ENCODE measurements at places on chromosomes 13 and 19. TPM values are rescaled to one million over a fixed set of nuclear protein-coding genes. Genes with fewer than 3 reads are reported as not detected.

ZNF724 gene
- total RNA-seq, result 1.9 TPM

KLHL1 gene
- total RNA-seq, result not detected

ZNF415 gene
- 23.0 TPM for total RNA-seq

SYCN gene
- not detected for total RNA-seq

CPB2 gene
- total RNA-seq, result not detected

FUT2 gene
- total RNA-seq, result not detected

SCEL gene
- total RNA-seq, result 0.15 TPM

GIPR gene
- total RNA-seq, result 11.0 TPM

ZNF816 gene
- total RNA-seq, result 3.8 TPM

PSG11 gene
- total RNA-seq, result not detected

DPF1 gene
- 0.26 TPM for total RNA-seq

LAMP1 gene
- 128 TPM for total RNA-seq

PLVAP gene
- total RNA-seq, result 137 TPM

CD70 gene
- total RNA-seq, result not detected

GNG8 gene
- total RNA-seq, result 5.2 TPM

FAM216B gene
- 47.3 TPM for total RNA-seq

SERTAD3 gene
- total RNA-seq, result 29.1 TPM

ZNF737 gene
- 5.3 TPM for total RNA-seq

C5AR2 gene
- 2.4 TPM for total RNA-seq

GSX1 gene
- not detected for total RNA-seq

YJEFN3 gene
- 2.9 TPM for total RNA-seq

ZSCAN22 gene
- 2.1 TPM for total RNA-seq

CRX gene
- not detected for total RNA-seq

INSL3 gene
- not detected for total RNA-seq

SERPINE3 gene
- not detected for total RNA-seq

ZNF136 gene
- total RNA-seq, result 5.0 TPM

C19orf73 gene
- total RNA-seq, result 1.6 TPM

ACP7 gene
- total RNA-seq, result not detected

ZNF581 gene
- 8.4 TPM for total RNA-seq

RPS16 gene
- total RNA-seq, result 1,273 TPM

CFD gene
- total RNA-seq, result 861 TPM

MYPOP gene
- 9.3 TPM for total RNA-seq

CAPN12 gene
- total RNA-seq, result 0.81 TPM

PDCD5 gene
- total RNA-seq, result 135 TPM

TDRD3 gene
- total RNA-seq, result 34.5 TPM

NLRP9 gene
- total RNA-seq, result not detected

ZNF682 gene
- 3.7 TPM for total RNA-seq

DLL3 gene
- total RNA-seq, result not detected

TGFBR3L gene
- 9.7 TPM for total RNA-seq

SLC10A2 gene
- total RNA-seq, result not detected

TUBA3C gene
- total RNA-seq, result not detected

PALM gene
- total RNA-seq, result 49.7 TPM

KLK15 gene
- not detected for total RNA-seq

SMAD9 gene
- 7.8 TPM for total RNA-seq

ZNF177 gene
- total RNA-seq, result 1.8 TPM

TEX26 gene
- 0.15 TPM for total RNA-seq

COL5A3 gene
- 23.9 TPM for total RNA-seq

IGFL3 gene
- not detected for total RNA-seq

CLC gene
- total RNA-seq, result not detected

SULT2B1 gene
- total RNA-seq, result 0.39 TPM

USPL1 gene
- 12.7 TPM for total RNA-seq

RNF113B gene
- total RNA-seq, result not detected

USHBP1 gene
- 6.5 TPM for total RNA-seq

CBARP gene
- total RNA-seq, result 3.8 TPM
